ENCODE measurements at places on chromosomes 1 and 21.
A peak's percentile ranks its signal among the peaks of the same experiment; 100 is the strongest.

DNA sequence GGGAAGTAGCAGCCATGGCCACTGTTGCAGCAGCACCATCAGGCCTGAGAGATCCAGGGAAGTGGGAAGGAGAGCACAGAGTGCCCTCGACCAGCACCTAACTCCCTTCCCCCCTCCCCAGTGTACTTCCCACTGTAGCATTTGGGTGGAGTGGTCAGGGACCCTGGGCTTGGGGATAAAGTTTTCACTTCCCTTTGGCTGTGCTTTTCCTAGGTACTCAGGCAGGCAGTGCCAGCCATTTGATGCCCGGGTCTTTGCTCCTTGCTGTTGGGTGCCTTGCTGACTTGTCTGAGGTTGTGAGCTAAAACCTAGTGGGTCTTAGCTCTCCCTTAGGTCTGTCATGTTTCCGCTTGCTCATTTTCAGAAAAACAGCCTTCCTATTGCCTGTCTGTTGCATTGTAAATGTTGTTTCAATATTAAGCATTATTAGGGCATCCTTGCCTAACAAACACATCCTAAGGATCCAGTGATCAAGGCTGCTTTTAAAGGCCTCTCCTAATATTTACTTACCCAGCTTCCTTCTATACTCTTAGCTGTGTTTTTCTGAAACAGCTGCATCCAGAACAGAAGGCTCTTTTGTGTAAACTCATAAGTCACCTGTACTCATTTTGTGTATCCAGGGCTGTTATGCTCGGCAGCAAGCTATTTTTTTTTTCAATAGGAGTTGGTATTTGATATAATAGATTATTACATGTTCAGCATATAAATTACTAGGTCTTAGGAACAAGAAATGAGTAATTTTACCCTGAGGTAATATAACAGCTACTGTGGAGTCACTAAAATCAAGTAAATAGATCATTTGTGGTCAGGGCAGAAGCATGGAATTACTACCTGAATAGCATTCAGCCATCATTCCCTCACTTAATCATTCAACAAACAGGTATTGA, 418.6 kb upstream of the PROX1 start:
- DNase-seq = no peak

- DNase-seq = no peak
These were observed 992 bp upstream of the C1QA start for GRCh38 chr1:22635436-22635835.

DNA sequence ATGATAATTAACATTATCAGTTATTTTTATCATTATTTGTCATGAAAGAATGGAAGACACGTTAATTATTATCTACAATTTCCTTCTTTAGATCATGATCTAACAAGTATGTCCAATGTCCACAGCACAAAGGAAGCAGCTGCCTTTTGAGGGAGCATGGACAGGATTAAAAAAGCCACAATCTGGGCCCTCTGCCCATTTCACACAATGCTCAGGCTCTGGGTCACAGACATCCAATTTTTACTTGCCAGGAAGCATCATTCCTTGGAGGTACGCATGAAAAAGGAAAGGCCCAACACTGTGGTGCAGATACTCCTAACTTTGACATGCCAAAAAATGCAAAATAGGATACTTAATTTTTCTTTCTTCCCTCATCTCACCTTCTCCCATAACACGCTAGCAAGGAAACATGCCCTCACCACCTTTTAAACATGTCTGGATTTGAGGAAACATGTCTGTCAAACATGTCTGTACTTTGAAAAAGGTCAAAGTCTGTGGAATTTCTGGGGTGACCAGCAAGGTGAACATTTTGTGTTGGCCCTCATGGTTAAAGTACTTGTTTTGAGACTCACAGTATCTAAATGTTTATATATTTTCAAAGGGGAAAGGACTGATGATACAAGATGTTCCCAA, 40.0 kb downstream of the GADD45A start:
- DNase-seq = peak; percentile 14

- no peak for DNase-seq
These were observed 131.5 kb downstream of the DHRS3 start for GRCh38 chr1:12486401-12487005.

- peak; percentile 4 for DNase-seq
These were observed 17.7 kb upstream of the STX12 start for GRCh38 chr1:27755286-27755685.

DNA sequence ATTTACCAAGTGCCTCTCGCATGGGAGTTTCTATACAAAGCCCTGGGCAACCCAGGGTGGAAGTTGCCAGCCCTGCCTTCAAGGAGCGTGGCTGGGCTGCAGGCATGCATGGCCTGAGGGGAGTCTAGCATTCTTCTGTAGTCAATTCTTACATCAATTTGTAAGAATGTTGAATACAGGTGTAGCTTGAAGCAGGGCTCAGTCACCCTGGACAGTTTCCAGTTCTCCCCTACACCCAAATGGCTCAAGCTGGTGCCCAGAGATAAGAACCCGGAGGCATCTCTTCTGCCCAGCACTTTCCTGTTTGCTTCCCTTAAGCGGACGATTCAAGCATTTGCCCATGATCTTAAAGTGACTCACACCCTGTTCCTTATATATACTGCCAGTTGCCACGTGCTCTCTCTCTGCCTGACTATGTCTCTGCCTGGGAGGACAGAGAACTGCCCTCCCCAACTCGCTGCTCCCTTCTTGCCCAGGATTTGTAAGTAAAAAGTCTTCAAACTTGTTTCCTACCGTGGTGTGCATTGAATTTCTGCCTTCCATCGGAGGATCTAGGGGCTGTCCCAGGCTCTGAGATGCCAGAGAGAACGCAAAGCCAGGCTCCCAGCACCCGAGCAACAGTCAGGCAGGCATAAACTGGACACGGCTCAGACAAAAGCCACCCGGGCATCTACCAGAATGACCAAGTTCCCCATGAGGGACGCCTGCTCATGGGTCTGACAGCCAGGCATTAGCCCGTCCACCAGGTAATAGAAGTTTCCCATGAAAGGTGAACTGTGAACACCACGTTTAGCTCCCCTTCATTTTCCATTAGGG, 50.9 kb upstream of the AJAP1 start:
- DNase-seq = no peak

DNA sequence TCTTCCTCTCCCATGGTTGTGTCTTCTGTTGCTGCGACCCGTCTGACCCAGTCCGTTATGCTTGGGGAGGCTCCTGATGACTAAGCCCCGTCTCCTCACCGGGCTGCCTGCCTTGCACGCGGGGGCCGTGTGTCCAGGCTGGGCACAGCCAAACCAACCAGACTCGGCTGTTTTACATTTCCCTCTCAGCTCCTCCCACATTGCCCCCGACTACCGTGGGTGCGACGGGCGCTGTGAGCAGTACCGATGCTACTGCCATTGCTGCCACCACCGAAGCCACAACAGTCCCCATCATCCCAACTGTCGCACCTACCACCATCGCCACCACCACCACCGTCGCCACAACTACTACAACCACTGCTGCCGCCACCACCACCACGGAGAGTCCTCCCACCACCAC, 46.0 kb upstream of the CNTN2 start:
- DNase-seq = no peak

GRCh38 chr1:228147768-228148167, 2.0 kb upstream of the GJC2 start:
- no peak for DNase-seq

GRCh38 chr21:31284797-31285397, 59.2 kb downstream of the TIAM1 start:
- no peak for DNase-seq

DNA sequence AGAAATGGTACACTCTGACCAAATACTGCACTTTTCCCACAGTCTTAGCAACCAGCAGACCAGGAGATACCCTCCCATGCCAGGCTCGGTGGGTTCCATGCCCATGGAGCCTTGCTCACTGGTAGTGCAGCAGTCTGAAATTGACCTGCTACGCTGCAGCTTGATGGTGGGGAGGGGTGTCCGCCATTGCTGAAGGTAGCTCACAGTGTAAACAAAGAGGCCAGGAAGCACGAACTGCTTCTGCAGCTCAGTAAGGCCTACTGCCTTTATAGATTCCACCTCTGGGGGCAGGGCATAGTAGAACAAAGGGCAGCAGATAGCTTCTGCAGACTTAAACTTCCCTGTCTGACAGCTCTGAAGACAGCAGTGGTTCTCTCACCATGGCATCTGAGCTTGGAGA, 12.3 kb upstream of the IFI44L start:
- DNase-seq = no peak

DNA sequence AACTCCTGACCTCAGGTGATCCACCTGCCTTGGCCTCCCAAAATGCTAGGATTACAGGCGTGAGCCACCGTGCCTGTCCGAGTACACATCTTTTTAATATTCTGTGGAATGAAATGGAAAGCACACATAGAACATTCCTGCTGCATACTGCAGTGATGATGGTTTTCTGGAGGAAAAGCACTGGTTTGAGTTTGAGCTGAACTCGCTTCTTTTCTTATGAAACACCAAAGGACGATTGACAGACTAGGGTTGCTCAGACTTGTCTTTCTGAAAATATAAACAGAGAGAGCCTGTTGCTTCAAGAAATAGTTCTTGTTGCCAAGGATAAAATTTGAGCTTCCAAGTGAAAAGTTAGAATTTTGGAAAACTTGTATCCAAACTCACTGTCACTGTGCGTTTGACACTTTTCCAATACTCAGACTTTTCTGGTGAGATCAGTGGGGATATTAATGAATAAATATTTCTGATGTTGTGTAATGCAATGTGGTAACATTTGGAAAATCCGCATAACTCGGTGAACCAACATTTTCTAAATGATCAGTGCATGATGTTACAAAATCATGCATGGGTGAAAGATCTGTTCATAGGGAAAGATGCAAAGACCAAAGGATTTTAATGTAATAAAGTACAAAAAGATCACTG, 15.0 kb upstream of the ERMAP start:
- no peak for DNase-seq

- no peak for DNase-seq
These were observed 24.5 kb downstream of the EEIG2 start for GRCh38 chr1:108584428-108584856.

DNA sequence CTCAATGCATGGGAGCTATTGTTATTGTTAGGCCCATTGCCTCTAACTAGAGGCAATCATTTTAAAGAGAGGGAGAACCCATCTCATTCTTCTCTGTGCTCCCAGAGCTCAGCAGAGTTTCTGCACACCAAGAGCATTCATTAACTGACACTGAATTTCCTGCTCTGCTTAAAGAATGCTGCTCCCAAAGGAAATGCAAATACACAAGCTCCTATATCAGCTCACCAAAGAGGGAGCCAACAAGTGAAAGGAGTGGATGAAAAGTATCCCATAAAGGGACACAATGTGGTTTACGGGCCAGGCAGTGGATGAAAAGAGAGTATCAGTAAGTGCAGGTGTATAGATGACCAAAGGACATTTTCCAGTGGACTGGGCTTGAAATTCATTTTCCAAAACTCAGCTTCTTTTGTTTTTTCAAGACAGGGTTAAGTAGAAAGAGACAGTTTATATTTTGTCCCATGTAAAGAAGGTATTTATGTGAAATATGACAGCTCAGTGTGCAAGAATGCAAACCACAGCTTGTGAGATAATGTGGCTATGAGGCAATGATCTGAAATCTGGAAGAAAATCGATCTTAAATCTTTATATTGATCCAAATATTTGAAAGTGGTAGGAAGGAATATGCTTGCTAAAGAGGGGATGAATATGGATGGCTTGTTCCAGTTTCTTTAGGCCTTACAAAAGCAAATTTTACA, 207.7 kb upstream of the CAMK1G start:
- DNase-seq = no peak

GRCh38 chr1:119713749-119714456, 2.2 kb downstream of the PHGDH start:
- DNase-seq = peak; percentile 38

GRCh38 chr21:40602080-40602479, 244.9 kb downstream of the DSCAM start:
- no peak for DNase-seq

DNA sequence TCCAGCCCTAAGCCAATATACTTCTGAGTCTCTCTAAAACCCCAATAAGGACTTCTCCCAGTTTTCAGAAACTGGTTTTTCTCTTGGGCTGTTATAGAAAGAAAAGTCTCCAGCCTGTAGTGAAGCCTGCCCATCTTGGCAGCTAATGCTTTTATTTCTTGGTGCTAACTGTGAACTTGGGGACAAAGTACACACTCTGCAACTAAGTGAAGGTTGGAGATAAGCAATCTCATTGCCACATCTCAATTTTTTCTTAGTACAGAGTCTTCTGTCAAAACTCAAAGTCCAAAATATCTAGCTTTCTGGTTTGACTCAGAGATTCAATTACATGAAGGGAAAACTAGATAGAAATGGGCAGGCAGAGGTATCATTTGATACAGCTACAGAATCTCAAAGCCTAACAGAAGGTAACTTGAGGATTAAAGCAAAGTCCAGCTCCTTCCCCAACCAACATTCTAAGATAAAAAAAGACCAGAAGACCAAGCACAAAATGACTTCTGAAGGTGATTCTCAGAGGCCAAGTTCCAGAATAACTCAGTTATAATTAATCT, 14.0 kb downstream of the AK2 start:
- DNase-seq = no peak

DNA sequence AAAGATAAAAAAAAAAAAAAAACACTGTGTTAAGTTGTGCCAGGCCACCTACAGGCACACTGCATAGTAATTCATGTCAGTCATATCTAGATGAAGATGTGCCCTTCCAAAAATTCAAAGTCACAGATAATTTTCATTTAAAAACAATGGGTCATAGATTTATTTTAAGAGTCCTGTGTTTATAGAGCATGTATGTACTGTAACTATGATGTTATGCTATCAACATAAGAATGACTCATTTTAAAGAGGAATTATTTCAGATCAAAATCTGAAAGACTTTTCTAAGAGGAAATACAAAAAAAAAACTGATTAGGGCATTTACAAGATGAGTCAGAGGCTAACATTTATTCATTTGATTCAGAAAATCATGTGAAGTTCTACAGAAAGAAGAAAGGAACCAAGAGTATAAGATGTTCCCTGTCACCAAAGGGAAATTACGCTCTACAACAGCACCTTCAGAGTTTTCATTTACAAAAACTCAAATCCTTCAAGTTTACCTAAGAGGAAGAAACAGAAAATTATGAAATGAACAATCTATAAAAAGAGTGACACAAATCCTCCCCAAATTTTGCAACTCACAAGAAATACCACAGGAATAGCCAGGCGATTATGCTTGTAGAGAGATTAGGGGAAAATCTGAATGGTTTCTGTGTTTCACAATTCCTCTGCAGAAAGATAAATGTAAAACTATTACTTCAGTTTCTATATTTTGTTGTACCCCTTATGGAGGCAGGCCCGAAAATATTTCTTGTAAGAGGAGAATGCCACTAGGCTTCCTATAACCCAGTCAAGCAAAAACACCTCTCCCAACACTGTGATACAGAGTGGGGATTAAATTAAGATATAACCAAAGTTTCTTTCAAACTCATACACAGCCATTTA, 13.8 kb downstream of the TP53BP2 start:
- DNase-seq = no peak

- DNase-seq = no peak
These were observed 357.1 kb downstream of the BARHL2 start for GRCh38 chr1:90359994-90360393.

GRCh38 chr21:33857846-33858666, 57.5 kb downstream of the ATP5PO start:
- DNase-seq = no peak

- no peak for DNase-seq
These were observed 139.7 kb downstream of the MAGI3 start for GRCh38 chr1:113530021-113530420.

- no peak for DNase-seq
These were observed 33.0 kb upstream of the TARDBP start for GRCh38 chr1:10979483-10979920.

GRCh38 chr1:17370618-17371017, 1.4 kb upstream of the PADI6 start:
- no peak for DNase-seq

All from hypothalamus (tissue), 51 donors.